ENCODE measurements at places on chromosomes 13 and 19. TPM values are rescaled to one million over a fixed set of nuclear protein-coding genes. Genes with fewer than 3 reads are reported as not detected.

The CILP2 gene
- total RNA-seq = under 0.01 TPM

The ZNF146 gene
- total RNA-seq = 67.6 TPM

The URAD gene
- total RNA-seq = not detected

The CEACAM1 gene
- total RNA-seq = not detected

The CD22 gene
- total RNA-seq = not detected

The CGB1 gene
- total RNA-seq = 2.9 TPM

The ZNF529 gene
- 4.2 TPM for total RNA-seq

The CLEC17A gene
- not detected for total RNA-seq

The MLNR gene
- total RNA-seq = 0.17 TPM

The ZNF772 gene
- 8.2 TPM for total RNA-seq

The ELSPBP1 gene
- not detected for total RNA-seq

The IGFL1 gene
- not detected for total RNA-seq

All from bronchus fibroblast of lung (primary cell).